ENCODE measurements at places on chromosomes 3 and 15.

DNA sequence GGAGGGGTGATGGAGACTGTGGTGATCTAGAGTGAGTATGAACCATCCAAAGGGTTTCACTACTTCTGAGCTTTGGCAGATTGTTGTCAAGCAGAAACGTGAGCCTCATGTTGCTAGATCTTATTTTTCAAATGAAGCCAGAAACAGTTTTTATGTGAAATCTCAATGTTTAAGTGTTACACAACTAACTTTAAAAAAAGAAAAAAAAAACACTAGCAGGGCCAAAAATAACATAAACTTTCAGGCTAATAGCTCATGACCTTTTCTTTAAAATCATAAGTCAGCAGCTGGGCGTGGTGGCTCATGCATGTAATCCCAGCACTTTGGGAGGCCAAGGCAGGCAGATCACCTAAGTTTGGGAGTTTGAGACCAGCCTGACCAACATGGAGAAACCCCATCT is 2.1 kb upstream of the HTR3D start:
- DNase-seq, result no peak

DNA sequence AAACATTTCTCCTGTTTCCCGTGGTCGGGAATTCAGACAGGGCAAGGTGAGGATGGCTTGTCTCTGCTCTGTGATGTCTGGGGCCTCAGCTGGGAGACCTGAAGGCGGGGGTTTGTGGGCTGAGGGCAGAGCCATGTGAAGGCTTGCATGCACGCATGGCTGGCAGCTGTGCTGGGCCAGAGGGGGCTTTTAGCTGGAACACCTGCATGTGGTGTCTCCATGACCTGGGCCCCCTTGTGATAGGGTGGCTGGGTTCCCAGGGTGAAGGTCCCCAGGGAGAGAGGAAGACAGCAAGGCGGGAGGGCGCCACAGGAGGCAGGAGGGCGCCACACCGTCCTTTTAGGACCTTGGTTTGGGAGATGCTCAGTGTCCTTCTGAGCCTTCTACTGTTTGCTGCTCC is 101.6 kb upstream of the PRR23E start:
- DNase-seq, result no peak

GRCh38 chr3:35426366-35426958 is 212.9 kb upstream of the ARPP21 start:
- DNase-seq, result no peak

DNA sequence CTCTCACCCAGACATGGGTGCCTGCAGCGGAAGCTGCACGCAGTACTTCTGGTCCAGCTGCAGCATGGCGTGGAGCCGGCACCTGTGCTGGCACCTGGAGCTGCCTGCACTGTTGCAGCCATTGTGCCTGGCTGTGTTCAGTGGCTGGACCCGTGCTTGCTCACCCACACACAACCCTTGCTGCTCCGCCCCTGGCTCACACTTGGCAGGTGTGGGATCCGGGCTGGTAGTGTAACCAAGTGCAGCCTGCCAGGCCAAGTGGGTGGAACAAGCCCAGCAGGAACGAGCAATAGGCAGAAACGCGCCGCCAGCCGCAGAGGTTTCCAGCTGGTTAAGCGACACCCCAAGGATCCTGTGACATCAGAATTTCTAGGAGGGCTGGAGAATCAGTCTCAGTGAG is 11.2 kb upstream of the SCAPER start:
- DNase-seq, result no peak

Measured in activated CD4-positive, alpha-beta memory T cell treated with anti-CD3 and anti-CD28 coated beads for 36 hours (primary cell).